ENCODE measurements at places on chromosomes 11 and 22. TPM values are rescaled to one million over a fixed set of nuclear protein-coding genes. Genes with fewer than 3 reads are reported as not detected.

GRCh38 chr11:13699870-13700269, 31.4 kb downstream of the FAR1 start:
- H3K36me3 ChIP-seq: peaks cover 5% of the 10 kb centered on the region
- H3K27me3 ChIP-seq: no peaks in the 10 kb centered on the region
- no peak overlapping the region for H3K4me3 ChIP-seq
- no peaks in the 10 kb centered on the region for H3K4me1 ChIP-seq
- peak overlapping the region; percentile 1 for H3K27ac ChIP-seq

- H3K27me3 ChIP-seq: no peaks in the 10 kb centered on the region
- DNase-seq: no peak
- no peak overlapping the region for H3K27ac ChIP-seq
- H3K4me3 ChIP-seq: no peak overlapping the region
- H3K4me1 ChIP-seq: peaks cover 7% of the 10 kb centered on the region
These were observed 98.0 kb upstream of the OR5AK2 start for GRCh38 chr11:56890584-56891305.

DNA sequence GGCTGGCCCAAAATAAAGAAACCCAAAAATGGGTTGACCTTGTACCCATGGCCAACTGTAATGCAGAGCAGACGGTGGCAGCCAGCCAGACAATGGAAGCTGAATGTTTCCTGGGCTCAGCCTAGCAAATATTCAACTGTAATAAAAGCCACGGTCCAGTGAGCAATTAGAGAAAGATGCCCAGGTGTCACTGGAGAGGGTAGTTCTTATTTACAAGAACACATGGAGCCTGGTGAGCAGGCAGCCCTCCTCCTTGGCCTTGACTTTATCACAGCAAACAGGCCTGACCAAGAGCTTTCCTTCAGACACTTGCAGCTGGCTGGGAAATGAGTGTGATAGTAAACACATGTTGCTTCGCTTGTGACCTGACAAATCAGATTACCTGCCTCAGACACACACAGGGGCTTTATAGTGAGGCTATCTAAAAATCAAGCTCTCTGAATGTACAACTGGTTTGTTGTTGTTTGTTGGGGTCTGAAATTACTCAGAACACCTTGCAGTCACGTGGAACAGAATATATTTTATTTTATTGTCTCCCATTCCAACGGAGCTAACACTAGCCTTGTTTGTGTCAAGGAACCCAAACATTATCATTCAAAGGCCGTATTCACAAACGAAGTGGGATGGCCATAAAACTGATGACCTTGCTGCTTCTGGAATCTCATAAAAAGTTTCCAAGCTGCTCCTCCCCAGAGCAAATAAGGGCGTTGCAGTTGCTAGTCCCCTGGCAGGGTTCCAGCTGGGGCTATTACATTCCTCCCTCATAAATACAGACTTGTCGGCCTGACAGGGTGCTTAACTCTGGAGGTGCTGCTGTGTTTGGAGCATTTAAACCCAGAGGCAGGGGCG, 161.1 kb downstream of the BBOX1 start:
- no peaks in the 10 kb centered on the region for H3K27me3 ChIP-seq
- no peaks in the 10 kb centered on the region for H3K36me3 ChIP-seq
- peak; percentile 99 for DNase-seq
- peak overlapping the region; percentile 88 for H3K27ac ChIP-seq
- peaks cover 82% of the 10 kb centered on the region for H3K4me1 ChIP-seq

- no peaks in the 10 kb centered on the region for H3K36me3 ChIP-seq
- peaks cover 5% of the 10 kb centered on the region for H3K4me1 ChIP-seq
- no peak overlapping the region for H3K4me3 ChIP-seq
- peak overlapping the region; percentile 13 for H3K27ac ChIP-seq
- DNase-seq: no peak
- H3K27me3 ChIP-seq: no peaks in the 10 kb centered on the region
These were observed 2.9 kb upstream of the SERPINH1 start for GRCh38 chr11:75558939-75559843.

GRCh38 chr11:120316880-120317688, 8.0 kb upstream of the TLCD5 start:
- no peaks in the 10 kb centered on the region for H3K27me3 ChIP-seq
- H3K27ac ChIP-seq: no peak overlapping the region
- H3K36me3 ChIP-seq: no peaks in the 10 kb centered on the region
- peaks cover 29% of the 10 kb centered on the region for H3K4me1 ChIP-seq
- DNase-seq: peak; percentile 82

DNA sequence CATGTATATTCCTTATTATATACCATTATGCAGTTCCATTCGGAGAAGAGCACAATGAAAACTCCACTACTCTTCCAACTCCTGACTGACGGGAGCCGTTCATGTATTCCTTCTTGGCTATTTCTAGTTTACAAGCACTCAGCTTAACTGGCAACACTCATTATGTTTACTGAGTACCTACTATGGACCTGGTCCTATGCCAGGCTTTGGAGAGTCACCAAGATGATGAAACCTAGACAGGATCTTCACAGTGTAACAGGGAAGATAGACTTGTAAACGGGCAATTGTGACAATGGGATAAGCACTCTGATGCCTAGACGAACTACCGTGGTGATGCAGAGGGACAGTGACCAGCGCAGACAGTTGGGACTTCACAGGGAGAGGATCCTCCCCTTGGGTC, 22.3 kb upstream of the ST3GAL4 start:
- peaks cover 3% of the 10 kb centered on the region for H3K36me3 ChIP-seq
- no peaks in the 10 kb centered on the region for H3K4me1 ChIP-seq
- DNase-seq: no peak
- H3K4me3 ChIP-seq: no peak overlapping the region
- no peak overlapping the region for H3K27ac ChIP-seq
- no peaks in the 10 kb centered on the region for H3K27me3 ChIP-seq

- H3K4me3 ChIP-seq: no peak overlapping the region
- no peaks in the 10 kb centered on the region for H3K27me3 ChIP-seq
- DNase-seq: no peak
These were observed 40.7 kb downstream of the LMO1 start for GRCh38 chr11:8222820-8223512.

- DNase-seq: no peak
- no peak overlapping the region for H3K27ac ChIP-seq
- no peaks in the 10 kb centered on the region for H3K27me3 ChIP-seq
- no peaks in the 10 kb centered on the region for H3K4me1 ChIP-seq
- peaks cover 6% of the 10 kb centered on the region for H3K36me3 ChIP-seq
- H3K4me3 ChIP-seq: no peak overlapping the region
These were observed 8.2 kb downstream of the LTO1 start for GRCh38 chr11:69666752-69667536.

GRCh38 chr11:113401718-113402117, 14.1 kb downstream of the ANKK1 start:
- peak; percentile 69 for DNase-seq
- H3K36me3 ChIP-seq: no peaks in the 10 kb centered on the region
- no peak overlapping the region for H3K4me3 ChIP-seq
- no peaks in the 10 kb centered on the region for H3K27me3 ChIP-seq
- H3K4me1 ChIP-seq: no peaks in the 10 kb centered on the region

DNA sequence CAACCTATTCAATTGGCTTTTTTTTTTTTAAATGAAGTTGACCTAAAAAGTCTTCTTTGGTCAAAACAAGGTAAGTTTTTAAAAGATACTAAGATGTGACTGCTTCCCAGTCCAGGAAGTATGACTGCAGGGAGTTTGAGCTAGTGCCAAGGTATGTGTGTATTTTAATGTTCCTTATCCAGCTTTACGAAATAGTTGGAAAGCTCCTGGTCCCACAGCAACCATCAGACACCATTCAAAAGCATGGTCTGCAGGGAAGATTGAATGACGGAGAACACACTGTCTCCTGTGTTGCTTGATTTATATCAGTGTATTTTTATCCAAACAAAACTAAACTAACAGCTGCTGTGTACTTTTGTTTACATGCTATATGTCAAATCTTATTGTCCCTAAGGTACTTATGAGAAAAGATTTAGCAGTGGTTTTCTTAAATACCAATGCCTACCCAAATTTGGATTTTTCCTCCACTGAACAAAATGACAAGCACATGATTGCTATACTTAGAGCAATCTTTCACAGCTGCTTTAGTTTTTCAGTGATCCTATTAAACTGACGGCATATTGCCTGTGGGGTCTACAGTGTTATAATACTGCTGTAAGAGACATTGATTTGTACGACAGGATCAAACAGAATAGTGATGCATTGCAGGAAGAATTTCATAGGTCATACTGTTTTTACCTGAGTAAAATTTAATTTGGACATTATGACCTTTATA, 122.9 kb downstream of the DCDC1 start:
- no peaks in the 10 kb centered on the region for H3K27me3 ChIP-seq
- H3K4me3 ChIP-seq: no peak overlapping the region
- no peaks in the 10 kb centered on the region for H3K4me1 ChIP-seq
- no peaks in the 10 kb centered on the region for H3K36me3 ChIP-seq
- H3K27ac ChIP-seq: no peak overlapping the region

DNA sequence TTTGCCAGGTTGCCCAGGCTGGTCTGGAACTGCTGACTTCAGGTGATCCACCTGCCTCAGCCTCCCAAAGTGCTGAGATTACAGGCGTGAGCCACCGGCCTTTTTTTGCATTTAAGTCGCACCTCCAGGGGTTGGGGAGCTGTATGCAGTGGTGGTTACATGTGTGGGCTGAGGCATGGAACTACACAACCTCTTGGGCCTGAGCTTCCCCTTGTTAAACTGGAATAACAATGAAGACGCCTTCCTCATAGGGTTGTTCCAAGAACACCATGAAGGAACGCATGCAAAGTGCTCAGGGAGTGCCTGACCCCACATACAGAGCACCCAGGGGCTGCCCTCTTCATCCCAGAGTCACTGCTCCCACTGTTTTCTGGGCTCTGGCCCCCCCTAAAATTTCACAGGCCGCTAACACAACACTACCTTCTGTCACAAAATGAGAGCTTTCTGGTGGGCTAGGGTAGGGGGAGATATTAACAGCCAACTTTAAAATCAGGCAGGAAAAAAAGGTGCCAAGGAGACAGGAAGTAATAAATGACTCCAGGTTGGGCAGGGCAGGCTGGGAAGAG, 1.3 kb upstream of the FAM118A start:
- peak overlapping the region; percentile 54 for H3K4me3 ChIP-seq
- peak overlapping the region; percentile 87 for H3K27ac ChIP-seq
- H3K36me3 ChIP-seq: peaks cover 11% of the 10 kb centered on the region
- DNase-seq: peak; percentile 59

DNA sequence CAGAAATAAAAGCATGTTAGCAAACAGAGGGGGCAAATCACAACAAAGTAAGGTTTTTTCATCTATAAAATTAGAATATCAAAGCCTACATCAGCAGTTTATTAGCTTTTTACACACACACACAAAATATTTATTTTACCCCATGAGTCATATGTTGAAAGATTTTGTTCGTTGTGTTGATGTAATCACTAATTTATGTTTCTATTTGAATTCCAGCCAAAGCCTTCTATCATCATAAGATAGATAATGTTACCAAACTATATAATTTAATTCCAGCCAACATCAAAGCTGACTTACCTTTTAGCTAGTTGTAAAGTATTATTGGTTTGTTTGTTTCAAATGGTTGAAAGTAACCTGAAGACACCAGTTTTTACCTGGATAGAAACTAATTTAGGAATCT, 458.0 kb upstream of the ARHGAP42 start:
- no peaks in the 10 kb centered on the region for H3K27me3 ChIP-seq
- H3K4me3 ChIP-seq: no peak overlapping the region
- DNase-seq: no peak

- DNase-seq: no peak
- H3K27me3 ChIP-seq: peaks cover 8% of the 10 kb centered on the region
- H3K4me3 ChIP-seq: no peak overlapping the region
- H3K27ac ChIP-seq: no peak overlapping the region
These were observed 3.4 kb downstream of the MS4A10 start for GRCh38 chr11:60788401-60789125.

DNA sequence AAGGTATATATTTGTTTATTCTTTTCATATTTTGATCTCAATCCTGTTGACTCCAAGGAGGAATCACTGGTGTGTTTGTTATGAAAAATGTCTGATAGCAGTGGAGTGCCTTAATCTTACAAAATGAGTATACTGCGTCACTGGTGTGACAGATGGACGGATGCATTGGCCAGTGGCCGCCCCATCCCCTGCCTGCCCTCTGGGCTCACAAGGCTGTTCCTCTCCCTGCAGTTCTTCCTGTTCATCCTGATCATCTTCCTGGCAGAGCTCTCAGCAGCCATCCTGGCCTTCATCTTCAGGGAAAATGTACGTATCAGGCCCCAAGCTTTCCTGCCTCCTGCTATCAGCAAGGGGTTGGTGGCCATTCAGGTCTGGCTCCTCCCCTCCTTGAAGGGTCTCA, 32.9 kb downstream of the TP53I11 start:
- no peaks in the 10 kb centered on the region for H3K27me3 ChIP-seq
- H3K4me1 ChIP-seq: peaks cover 2% of the 10 kb centered on the region
- no peak overlapping the region for H3K27ac ChIP-seq
- DNase-seq: no peak
- H3K36me3 ChIP-seq: no peaks in the 10 kb centered on the region
- no peak overlapping the region for H3K4me3 ChIP-seq

- peak; percentile 26 for DNase-seq
- H3K4me3 ChIP-seq: peak overlapping the region; percentile 98
- H3K27me3 ChIP-seq: no peaks in the 10 kb centered on the region
- H3K36me3 ChIP-seq: peaks cover 2% of the 10 kb centered on the region
- H3K27ac ChIP-seq: peak overlapping the region; percentile 97
- peaks cover 1% of the 10 kb centered on the region for H3K4me1 ChIP-seq
These were observed 1.2 kb downstream of the CAPRIN1 start for GRCh38 chr11:34052608-34053160.

DNA sequence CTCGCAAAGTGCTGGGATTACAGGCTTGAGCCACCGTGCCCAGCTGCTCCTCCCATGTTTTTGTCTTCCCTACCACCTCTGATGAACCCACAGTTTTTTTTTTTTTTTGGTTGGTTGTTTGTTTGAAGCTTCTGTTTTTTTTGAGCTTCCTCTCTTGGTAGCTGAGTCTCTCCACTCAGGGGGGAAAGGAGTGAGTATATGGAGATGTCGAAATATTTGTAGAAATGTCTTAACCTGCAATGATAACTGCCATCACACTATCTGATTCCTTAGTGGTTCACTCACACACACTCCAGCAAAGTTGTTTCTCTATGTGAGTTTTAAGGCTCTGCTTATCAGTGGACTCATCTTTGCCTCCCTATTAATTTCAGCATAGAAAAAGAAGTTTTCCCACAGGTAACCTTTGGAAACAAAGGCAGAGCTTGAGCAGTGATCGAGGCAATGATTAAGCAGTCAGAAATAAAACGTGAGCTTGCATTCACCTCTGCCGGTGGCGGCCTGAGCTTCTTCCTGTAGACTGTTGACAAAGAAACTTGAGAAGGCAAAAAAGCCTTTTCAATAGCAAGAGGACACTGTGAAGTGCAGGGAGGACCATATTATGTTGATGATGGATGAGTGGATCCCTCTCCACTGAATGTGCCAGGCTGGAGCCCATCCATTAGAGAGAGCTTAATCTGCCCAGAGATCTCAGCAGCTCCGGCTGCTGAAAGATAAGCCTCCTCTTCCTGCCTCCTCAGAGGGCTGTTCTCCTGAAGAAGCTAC, 29.0 kb upstream of the RASSF10 start:
- H3K27me3 ChIP-seq: no peaks in the 10 kb centered on the region
- H3K27ac ChIP-seq: no peak overlapping the region
- no peak overlapping the region for H3K4me3 ChIP-seq

The KRTAP5-8 gene
- 0.13 TPM for polyA plus RNA-seq

The CASP5 gene
- 9.1 TPM for polyA plus RNA-seq

The MUC15 gene
- polyA plus RNA-seq: not detected

The C1QTNF5 gene
- polyA plus RNA-seq: 22.5 TPM

The PHOX2A gene
- polyA plus RNA-seq: not detected

The DYNC2H1 gene
- polyA plus RNA-seq: 2.9 TPM

The DUSP8 gene
- 3.1 TPM for polyA plus RNA-seq

The MRGPRE gene
- polyA plus RNA-seq: not detected

The SAA4 gene
- 0.15 TPM for polyA plus RNA-seq

The OR51B2 gene
- polyA plus RNA-seq: not detected
